ENCODE measurements at places on chromosomes 13 and 19.

DNA sequence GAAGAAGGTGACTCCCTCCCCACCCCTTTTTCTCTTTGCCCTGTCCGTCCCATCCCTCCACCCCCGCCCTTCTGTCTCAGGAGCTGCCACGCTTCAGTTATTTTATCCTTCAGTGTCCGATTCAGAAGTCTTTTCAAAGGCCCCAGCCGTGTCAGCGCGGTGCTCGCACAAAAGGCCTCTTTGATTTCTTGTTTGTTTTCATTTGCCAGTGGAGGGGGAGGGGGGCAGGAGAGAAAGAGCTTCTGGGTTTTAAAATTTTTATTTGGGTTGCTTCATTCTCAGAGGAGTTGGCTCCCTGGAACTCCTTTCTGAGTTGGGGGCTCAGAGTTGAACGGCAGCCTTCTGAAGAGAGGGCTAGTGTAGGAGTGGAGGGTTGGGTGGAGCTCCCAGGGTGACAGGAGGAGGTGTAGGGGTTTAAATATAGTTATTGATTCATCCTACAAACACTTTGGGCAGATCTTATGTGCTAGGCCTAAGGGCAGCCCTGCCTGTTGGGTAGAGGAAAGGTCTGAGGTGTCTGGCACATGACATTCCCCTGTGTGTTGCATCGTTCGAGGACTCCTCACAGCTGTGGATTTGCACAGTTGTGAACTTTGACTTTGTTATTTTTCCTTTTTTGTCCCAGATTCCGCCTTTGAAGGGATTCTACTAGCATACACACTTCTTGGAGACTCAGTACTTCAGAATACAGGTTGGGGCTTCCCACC, 36.8 kb downstream of the NFIX start:
- no peak for DNase-seq

GRCh38 chr19:49403404-49404187, 15.5 kb downstream of the KASH5 start:
- no peak for DNase-seq

DNA sequence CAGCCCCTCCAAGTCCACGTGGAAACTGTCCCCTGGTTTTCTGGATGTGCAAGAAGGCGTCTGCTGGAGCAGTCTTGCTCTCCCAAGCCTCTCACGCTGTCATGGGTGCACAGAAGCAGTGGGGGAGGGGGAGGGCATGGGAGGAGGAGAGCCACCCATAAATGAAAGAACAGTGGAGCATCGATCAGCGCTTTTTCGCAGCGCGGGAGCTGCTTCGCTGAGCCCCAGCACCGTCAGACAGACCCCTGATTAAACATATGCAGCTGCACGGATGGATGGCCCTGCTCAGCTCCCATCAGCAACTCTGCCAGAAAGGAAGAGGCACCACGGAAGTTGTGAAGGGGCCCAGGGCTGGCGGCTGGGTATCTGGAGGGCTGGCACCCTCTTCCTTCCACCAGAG, 264.9 kb downstream of the UQCRFS1 start:
- no peak for DNase-seq

DNA sequence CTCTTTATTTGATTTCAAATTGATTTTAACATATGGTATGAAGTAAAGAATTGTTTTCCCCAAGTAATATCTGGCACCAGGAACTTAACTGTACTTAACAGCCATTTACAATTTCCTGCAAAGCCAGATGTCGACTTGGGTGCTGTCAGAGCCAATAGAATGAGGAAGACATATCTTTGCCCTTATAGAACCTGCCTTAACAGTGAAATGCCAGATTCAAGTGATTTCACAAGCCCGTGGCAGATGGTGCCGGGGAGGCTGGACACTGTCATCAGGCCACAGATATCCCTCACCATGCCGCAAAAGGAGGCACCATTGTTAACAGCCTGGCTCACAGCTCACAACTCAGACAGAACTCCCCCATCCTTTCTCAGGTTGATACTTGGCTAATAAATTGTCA, 48.7 kb downstream of the ESD start:
- DNase-seq, result no peak

DNA sequence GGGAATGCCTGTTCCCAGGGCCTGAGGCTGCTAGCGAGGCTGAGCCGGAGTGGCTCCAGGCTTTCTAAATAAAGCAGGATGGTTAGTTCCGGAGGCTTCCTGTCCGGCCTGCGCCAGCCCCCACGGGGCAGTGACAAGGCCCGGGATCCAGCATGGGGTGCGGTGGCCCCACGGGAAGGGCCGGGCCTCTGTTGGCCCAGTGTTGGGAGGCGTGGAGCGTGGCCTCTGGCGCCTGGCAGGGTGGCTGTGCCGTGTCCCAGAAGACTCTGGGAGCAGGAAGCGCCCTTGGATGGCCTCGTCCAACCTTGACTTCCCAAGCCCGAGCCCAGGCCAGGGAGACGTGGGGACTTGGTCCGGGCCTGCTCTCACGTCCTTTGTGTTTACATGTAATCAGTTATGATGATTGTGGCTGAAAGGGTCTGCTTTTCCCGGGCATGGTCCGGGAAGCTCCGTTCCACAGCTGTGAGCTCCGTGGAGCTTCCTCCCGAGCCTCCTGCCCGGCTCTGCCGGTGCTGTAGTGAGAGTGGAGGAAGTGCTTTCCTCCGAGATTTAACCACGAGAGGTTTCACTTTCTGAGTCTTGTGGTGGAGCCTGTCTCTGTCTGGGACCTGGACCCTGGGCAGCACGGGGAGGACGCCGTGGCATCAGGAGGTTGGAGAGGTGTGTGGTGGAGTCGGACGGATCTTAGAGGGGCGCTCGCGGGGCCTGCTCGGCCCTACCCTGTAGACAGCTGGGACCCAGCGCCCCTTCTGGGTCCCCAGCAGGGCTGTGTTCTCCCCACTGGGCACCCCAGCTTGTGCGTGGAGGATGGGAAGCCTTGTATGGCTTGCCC, 4.6 kb downstream of the GNA11 start:
- DNase-seq, result no peak

- DNase-seq, result no peak
These were observed 32.3 kb downstream of the ARHGEF18 start for GRCh38 chr19:7381073-7381390.

- DNase-seq, result no peak
These were observed 196.9 kb downstream of the ZIC5 start for GRCh38 chr13:99774644-99775043.

GRCh38 chr13:96862999-96863398, 131.3 kb downstream of the OXGR1 start:
- DNase-seq, result no peak

GRCh38 chr19:27676877-27677276, 1536.1 kb downstream of the UQCRFS1 start:
- no peak for DNase-seq

DNA sequence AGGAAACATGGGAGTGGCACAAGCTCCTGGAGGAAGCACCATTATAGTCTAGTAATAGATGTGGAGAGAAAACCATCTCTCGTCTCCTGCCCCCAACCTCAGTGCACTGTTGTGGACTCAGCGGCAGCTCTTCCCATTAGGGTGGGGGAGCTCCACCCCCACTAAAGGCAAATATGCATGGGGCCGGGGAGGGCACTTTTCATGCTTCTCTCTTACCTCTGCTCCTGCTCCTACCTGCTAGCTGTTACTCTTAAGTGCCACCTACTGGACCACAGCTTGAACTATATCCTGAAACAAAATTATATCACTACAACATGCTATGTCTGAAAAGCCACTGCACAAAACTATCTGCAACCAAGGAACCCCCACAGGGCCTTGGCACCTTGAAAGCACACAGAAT, 112.6 kb upstream of the DACH1 start:
- DNase-seq, result no peak

- peak; percentile 81 for DNase-seq
These were observed 35.6 kb upstream of the ZNF599 start for GRCh38 chr19:34808566-34808965.

- no peak for DNase-seq
These were observed 526.1 kb downstream of the KLF12 start for GRCh38 chr13:73608157-73608516.

- DNase-seq, result no peak
These were observed 10.3 kb downstream of the PALM start for GRCh38 chr19:718991-719512.

GRCh38 chr13:65387743-65388347, 1842.3 kb downstream of the PCDH9 start:
- DNase-seq, result no peak

- no peak for DNase-seq
These were observed 8.0 kb downstream of the AKAP11 start for GRCh38 chr13:42279986-42280385.

DNA sequence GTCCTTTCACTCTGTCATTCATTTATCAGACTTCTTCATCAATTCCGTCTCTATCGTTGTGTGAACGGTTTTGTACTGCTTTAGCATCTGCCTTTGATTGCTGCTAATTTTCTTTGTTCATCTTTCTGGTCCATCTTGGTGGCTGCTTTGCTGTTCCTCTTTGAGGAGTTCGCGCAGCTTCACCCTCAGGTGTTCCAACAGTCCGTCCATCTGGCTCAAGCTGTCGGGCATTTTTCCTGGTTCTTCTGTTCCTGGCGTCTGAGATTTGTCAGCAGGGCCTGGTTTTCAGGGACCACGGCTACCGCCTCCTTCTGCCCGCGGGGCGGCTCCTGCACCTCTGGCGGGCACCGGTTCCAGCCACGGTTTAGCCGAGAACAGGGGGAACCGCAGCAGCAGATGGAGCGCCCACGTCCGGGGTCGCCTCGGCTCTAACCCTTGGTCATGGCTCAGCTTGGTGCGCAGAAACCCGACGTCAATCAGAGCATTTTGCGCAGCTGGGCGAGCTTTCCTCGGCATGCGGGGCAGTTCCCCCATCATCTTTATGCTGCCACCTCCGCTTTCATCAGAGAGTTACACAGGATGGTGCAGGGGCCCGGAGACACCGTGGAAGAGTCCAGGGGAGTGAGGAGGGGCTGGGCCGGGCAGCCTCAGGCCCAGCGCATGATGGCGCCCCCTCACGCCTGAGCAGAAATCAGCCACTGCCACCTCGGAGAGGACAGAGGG, 89.5 kb downstream of the ZNF100 start:
- DNase-seq, result no peak

GRCh38 chr19:16795731-16796130, 33.5 kb upstream of the SIN3B start:
- no peak for DNase-seq

DNA sequence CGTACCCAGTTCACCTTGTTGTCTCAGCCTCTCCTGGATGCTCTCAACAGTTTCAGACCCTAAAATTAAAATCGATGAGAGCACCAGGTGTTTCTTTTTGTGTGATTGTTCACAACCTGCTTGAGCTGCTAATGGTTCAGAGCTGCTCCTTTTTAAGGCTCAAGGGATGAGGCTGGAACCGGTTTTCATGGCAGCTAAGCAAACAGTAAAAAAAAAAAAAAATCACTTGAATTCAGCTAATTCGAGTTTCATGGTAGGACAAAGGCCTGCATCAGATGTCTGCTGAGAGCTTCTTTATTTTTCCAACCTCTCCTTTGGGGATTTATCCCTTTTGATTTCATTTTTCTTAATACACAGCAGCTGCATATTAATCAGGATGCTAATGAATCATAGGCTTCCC, 6.5 kb downstream of the SYCE2 start:
- DNase-seq, result no peak

GRCh38 chr19:29679598-29680210, 14.4 kb downstream of the PLEKHF1 start:
- DNase-seq, result no peak

- DNase-seq, result peak; percentile 59
These were observed 130.3 kb upstream of the LSM14A start for GRCh38 chr19:34041925-34042521.

DNA sequence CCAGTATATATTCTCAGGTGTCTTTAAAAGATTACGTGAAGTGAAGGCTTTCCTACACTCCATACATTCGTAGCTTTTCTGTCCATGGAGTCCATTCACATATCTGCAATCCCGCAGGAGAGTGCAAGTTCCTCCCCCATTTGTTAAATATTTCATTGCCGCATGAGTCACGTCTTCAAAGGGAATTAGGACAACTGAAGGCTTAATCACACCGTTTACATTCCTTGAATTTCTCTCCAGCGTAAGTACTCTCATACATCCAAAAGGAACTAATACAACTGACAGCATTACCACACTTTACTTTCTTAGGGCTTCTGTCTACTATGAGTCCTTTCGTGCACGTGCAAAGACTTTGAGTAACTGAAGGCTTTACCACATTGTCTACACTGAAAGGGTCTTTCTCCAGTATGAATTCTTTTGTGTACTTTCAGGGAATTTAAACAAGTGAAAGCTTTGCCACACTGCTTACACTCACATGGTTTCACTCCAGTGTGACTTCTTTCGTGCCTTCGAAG, 29.0 kb upstream of the ZNF564 start:
- DNase-seq, result peak; percentile 83

DNA sequence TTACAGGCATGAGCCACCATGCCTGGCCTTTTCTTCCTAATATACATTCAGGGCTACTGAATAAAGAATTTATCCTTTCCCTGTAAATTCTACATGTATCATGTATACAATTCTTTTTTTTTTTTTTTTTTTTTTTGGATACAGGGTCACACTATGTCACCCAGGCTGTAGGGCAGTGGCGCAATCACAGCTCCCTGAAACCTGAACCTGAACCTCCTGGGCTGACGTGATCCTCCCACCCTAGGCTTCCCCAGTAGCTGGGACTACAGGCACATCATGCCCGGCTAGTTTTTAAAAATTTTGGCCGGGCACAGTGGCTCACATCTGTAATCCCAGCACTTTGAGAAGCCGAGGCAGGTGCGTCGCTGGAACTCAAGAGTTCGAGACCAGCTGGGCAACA, 6.5 kb upstream of the SLC44A2 start:
- no peak for DNase-seq

DNA sequence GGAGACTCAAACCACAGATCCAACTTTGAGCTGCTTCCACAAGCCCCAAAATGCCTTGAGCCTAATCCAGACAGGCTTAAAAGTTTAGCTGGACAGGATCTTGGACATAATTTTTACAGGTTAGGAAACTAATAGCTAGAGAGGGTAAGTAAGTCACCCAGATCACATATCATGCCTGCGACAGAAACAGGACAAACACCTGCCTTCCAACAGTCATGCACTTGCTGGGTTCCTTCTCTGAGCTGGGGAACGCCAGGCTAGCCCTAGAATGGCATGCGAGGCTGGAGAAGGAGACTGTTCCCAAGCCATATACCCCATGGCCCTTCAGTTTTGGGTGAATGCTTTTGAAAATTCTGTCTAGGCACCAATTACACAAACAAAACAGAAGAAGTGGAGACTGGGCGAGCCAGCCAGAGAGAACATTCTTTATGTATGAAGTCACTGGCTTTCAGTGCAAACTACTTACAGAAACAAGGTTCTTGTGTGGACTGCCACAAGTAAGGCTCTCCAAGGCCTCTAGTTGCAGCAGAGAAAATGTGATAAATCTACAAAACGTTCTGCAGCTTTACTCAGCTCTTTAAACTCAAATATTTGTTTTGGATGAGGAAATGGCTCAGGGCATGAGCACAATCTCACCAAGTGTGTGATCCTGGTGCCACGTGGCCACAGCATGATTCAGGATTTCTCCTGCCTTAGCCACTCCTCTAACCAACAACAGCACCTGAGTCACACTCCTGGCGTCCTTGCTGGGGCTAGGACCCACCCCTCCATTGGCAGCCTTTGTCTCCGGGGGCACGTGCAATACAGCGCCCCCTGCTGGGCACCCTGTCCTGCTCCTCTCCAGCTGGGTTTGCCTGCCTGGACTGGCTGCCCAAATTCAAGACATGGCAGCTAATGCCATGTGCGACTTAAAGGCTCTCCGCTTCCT, 73.4 kb upstream of the UBL3 start:
- peak; percentile 96 for DNase-seq

Data from EL (cell line).